ENCODE measurements at places on chromosomes 12 and 14.

DNA sequence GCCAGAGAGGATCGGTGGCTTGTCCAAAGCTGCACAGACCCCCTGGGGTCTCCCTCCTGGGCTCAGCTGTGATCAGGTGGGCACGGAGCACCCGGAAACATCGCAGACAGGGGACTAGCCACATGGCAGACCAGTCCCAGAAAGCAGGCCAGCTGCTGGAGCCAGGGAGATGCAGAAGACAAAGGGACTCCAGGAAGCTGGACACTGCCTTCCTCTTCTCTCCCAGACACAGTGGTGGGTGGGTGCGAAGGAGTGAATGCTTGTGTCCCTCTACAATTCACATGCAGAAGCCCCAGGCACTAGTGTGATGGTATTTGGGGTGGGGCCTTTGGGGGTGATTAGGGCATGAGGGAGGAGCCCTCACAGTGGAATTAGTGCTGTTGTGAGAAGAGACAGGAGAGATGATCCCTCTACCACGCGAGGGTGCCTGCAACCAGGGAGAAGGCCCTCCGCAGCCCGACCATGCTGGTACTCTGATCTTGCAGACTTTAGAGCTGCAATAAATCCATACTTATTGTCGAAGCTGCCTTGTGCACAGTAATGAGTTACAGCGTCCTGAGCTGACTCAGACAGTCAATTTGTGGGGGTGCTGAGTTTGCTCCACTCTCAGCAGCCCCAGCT is 95.2 kb downstream of the CALM1 start:
- no peak for DNase-seq

- DNase-seq, result no peak
These were observed 3.0 kb downstream of the HSP90B1 start for GRCh38 chr12:103933237-103933636.

- no peak for DNase-seq
These were observed 40.9 kb downstream of the FRMD6 start for GRCh38 chr14:51692646-51693045.

DNA sequence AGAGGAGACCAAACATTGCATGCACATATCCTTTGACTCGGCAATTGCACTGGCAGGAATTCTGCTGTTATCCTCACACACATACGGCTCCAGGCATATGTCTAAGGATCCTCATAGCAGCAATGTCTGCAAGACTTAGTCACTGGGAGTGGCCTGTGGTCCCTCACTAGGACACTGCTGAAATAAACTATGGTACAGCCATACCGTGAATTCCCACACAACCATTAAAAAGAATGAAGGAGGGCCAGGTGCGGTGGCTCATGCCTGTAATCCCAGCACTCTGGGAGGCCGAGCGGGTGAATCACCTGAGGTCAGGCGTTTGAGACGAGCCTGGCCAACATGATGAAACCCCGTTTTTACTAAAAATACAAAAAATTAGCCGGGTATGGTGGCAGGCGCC is 105.1 kb downstream of the ZFP36L1 start:
- no peak for DNase-seq

DNA sequence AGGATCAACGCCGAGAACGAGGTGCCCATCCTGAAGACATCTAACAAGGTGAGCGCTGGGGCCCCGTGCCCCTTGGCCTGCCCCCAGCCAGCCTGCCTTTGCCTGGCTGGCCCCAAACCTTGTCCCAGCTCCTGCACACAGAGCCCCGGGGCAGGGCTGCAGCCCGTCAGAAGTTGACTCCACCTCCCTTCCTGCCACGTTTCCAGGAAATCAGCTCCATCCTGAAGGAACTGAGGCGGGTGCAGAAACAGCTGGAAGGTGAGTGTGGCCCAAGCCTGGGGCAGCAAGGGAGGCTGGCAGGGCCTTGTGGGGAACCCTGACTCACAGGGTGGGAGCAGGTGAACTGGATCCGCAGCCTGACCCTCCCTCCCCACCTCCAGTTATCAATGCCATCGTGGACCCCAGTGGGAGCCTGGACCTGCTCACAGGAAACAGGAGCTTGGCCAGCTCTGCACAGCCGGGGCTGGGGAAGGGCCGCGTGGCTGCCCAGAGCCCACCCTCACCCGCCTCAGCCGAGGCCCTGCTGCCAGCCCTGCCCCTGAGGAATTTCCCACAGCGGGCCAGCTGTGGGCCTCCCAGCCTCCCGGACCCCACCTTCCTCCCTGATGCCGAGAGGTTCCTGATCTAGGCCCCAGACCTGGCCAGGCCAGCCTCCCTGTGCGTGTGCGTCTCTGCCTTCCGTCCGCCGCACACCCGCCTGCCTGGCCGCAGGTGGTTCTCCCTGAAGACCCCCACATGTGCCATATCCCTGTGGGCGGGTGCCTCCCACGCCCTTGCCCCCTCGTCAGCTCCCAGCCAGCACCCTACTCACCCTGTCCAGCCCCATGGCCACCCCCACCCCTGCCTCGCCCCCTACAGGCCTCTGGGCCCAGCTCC is 29.5 kb downstream of the CEP170B start:
- DNase-seq, result no peak

- DNase-seq, result no peak
These were observed 47.4 kb downstream of the SMIM41 start for GRCh38 chr12:52126605-52127578.

GRCh38 chr12:80374615-80375014 is 69.4 kb upstream of the PTPRQ start:
- DNase-seq, result no peak

GRCh38 chr14:31387091-31387490 is 33.3 kb downstream of the HEATR5A start:
- DNase-seq, result no peak

DNA sequence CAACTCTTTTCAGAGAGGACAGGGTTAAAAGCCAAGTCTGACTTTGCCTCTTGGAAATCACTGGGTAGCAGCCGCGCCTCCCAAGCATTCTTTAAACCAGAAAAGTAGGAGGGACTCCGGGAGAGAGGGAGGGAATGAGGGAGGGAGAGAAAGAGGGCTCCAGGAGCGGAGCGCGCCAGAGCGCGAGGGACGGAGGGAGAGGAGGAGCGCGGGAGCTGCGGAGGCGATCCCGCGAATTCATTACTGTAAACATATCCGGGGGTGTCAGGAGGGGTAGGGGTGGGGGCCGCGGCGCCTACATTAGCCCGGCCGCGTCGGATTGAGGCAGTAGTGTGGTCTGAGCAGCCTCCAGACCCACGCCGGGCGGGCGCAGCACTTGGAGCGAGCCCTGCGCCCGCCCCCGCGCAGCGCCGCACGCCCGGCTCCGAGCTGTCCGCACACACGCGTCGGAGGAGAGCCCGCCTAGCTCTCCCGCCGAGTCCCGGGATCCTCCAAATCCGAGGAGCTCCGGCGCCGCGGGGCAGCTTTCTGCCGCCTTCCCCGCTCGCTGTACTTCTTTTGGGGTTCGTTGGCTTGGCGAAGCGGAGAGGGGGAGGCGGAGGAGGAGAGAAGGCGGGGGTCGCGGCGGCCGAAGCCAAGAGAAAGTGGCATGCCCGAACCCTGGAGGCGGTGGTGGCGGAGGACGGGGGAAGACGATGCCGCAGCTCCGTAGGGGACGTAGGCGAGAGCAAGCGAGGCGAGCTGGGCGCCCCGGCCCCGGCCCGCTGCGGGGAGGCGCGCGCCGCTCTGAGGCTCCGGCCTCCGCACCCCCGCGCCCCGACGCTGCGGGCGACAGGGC is 3.3 kb downstream of the FLRT2 start:
- peak; percentile 66 for DNase-seq

GRCh38 chr14:22291406-22291805 is 297.6 kb downstream of the DAD1 start:
- no peak for DNase-seq

DNA sequence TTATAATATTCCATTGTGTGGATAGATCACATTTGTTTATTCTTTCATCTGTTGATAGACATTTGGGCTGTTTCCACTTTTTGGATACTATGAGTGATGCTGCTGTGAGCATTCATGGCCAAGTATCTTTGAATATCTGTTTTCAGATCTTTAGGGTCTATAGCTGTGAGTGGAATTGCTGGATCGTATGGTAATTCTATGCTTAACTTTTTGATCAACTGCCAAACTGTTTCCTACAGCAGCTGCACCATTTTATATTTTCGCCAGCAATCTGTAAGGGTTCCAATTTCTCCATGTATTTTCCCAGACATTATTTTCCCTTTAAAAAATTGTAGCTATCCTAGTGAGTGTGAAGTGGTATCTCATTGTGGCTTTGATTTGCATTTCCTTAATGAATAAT is 238.1 kb downstream of the AACS start:
- no peak for DNase-seq

DNA sequence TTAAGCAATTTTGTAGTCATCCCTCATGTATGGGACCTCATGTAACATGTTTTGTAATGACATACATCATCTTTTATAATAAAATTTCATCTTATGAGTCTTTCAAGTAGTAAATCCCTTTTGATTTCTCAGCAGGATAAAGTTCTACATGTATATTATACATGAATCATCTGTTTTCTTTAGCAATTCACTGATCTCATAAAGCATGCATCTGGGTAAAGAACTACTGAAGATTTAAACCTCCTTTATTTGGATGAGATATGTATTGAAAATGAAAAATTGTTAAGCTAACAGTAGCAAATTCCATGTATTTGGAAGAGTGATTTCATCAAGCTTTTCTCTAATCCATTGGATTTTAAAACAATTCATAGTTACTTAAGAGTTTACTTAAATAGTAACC is 126.9 kb downstream of the KITLG start:
- no peak for DNase-seq

DNA sequence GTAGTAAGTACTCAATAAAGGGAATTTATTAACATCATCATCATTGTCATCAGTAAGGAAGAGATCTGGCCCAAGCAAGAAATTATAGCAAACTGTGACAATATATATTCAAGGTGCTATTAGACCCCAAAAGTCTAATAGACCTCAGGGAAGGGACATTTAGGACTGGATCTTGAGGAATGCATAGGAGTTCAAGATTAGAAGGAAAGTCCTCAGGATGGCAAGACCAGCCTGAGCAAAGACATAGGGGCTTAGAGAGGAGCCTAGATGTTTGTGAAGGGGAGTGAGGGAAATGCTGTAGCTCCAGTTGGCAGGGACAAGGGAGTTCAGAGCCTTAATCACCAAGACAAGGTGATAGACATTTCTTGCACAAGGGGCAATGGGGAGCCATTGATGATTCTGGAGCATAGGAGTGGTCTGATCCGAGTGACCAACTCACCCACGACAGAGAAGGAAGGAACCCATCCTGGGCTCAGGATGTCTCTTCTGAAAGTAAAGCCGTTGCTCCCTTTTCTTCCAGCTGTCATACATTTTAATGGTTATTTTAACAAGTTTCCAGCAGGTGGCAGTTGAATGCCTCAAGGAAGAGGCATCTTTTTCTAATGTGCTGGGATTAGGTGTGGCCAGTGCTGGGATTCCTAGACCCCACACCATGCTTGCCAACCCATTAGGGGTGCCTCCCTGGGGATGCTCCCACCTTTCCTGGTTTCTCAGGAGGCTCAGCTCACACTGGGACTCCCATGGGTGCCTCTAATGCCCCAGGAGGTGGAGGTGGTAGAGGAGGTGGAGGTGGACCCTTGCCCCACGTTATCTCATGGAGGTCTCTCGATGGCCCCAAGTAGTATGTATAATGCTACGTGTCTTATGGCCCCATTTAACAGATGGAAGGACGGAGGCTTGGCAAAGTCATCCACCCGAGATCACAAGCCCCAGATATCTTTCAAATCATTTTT is 37.8 kb downstream of the PHETA1 start:
- peak; percentile 34 for DNase-seq

- no peak for DNase-seq
These were observed 71.8 kb downstream of the TTC9 start for GRCh38 chr14:70713511-70713916.

GRCh38 chr12:10385166-10385613 is 4.7 kb downstream of the KLRK1 start:
- DNase-seq, result no peak

GRCh38 chr12:22810036-22810435 is 185.1 kb downstream of the ETNK1 start:
- no peak for DNase-seq

DNA sequence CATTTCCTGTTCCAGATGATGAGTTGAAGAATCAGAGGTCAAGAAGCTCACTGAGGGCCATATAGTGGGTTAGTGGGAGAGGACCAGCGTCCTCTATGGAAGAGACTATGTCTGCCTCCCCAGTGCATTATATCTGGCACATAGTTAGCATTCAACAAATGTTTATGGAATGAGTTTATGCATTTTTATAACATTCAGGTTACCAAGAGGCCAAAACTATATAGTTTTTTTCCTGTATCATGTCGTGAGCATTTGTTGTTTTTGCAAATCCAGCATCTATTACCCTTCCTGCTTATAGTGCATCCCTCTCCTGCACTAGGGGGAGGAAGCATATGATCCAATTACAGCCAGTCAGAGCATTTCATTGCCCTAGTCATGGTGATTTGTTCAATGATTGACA is 60.6 kb downstream of the SUDS3 start:
- no peak for DNase-seq

GRCh38 chr12:46174061-46174662 is 94.7 kb downstream of the SLC38A1 start:
- DNase-seq, result no peak

DNA sequence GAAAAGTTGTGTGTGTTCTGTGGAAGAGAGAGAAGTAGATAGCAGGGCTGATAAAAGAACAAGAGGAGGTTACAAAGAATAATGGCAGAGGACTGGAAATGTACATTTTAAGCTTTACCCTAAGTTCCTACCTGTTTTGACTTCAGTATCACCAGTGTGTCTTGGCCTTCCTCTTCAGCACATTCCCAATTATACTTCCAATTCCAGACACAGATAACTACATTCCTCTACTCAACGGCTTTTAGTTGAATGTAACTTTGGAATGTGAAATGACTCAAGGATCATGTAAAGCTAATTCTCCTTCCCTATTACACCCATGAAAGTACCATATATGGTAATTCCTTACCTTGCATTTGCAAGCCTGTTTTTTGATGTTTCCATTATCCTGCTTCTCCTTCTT is 5.0 kb downstream of the MGST1 start:
- no peak for DNase-seq

DNA sequence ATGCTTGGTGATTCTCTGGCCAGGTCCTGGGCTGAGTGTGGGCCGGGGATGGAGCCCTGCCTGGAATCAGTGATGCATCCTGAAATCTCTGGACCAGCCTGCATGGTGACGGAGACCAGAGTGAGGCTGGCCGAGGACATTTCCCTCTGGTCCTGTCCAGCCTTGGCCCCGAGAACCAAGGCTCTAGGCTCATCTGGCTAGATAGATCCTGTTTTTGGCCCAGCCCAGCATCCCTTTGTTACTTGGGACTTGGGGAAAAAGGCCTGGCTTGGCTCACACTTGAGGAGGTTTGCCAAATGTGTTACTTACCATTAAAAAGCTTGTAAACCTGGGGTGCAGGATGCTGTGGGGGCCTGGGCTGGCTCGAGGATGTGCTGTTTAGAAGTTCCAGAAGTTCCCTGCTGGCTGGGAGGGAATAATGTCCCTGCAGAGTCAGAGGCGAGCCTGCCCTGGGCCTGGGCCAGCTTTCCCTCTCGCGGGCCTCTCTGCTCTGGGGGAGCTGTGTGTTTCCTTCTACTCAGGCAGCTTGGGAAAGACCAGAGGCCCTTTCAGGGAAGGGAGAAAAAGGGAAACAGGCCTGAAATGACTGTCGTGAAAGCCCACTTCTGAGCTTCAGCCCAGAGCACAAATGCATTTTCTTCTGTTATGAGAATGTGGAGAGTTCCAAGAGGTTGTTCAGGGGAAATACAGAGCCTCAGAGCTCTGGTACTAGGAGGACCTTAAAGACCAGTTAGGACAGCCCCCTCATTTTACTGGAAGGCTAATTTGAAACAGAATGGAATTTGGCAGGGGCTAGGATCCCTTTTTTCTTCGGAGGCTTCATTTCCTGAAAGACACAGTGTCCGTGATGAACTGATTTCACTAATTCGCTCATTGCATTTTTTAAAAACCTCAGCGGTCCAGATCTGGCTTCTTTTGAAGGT is 47.2 kb upstream of the CTDSP2 start:
- DNase-seq, result no peak

GRCh38 chr12:49200919-49201594 is 12.2 kb upstream of the TUBA1A start:
- no peak for DNase-seq
